ENCODE measurements at places on chromosomes 3 and 15.

DNA sequence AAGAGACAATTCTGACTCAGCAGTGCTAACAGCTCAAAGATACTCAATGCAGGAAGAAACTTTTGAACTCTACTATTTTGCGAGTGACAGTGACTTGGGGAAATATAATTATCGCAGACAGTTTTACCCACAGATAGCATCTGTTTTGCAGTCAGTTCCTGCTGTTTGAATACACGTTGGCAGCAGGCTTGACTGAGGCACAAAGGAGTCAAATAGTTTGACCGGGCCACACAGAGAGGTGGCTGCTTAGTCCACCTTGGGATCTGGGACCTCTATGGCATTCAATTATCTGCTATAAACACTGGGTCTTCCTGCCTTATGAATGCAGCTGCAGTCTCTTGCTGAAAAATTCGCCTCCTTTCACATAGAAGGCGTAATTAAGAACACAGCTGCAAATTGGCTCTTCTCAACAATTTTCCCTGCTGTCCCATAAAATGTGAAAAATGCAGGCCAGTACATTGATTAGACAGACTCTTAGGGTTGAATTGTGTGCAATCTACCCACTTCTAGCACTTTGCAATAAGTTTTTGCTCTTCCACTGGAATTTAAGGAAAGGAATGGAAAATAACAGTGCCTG lies 56.5 kb downstream of the OTOL1 start:
- no peak for DNase-seq

DNA sequence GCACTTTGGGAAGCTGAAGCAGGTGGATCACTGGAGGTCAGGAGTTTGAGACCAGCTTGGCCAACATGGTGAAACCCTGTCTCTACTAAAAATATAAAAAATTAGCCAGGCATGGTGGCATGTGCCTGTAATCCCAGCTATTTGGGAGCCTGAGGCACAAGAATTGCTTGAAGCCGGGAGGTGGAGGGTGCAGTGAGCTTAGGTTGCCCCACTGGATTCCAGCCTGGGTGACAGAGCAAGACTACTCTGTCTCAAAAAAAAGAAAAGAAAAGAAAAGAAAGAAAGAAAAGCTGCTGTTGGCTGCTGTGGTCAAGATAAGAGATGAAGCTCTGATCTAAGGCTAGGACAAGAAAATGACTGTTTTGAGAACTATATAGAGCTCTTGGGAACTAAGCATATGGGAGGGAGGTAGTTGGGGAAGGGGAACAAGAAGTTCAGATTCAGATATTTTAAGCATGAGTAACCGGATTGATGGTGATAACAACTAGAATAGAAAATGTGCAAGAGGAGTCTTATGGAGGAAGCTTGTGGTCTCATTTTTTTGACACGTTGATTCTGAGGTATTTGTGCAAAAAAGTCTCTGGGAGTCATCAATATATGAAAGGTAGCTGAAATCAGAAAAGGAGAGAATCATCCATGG lies 25.7 kb downstream of the DNAH12 start:
- DNase-seq = peak; percentile 64

DNA sequence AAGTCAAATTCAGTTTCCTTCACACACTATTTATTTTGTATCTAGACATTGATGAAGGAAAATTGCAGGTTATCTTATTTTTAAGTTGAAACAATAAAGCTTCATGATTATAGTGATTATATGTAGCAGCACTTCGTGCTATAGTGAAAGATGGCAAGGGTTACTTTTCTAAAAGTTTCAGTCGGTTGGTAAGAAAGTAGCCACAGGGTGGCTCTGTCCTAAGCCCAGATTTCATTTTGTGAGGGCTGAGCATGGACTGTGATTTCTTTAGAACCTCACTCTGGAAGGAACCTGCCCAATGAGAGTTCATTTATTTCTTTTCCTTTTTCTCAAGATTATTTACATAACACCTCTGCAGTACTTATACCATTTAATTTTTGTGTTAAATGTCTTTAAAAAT lies 66.5 kb downstream of the NME9 start:
- DNase-seq = no peak

DNA sequence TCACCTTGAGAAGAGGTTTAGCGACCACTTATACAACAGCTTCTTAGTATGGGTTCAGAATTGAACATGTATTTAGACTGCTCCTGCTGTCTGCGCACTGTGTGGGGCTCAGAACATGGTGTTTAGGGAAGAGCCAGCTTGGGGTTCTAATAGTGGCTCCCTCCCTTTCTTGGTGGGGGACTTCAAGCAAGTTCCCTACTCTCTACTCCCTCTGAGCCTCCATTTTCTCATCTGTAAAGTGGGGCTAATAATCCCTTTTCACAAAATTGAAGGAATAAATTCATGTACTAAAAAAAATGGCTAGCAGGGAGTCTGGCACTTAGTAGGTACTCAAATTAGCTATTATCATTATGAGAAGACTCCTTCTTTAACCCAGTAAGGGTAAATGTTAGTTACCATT lies 97.5 kb upstream of the SPATA12 start:
- DNase-seq = no peak

DNA sequence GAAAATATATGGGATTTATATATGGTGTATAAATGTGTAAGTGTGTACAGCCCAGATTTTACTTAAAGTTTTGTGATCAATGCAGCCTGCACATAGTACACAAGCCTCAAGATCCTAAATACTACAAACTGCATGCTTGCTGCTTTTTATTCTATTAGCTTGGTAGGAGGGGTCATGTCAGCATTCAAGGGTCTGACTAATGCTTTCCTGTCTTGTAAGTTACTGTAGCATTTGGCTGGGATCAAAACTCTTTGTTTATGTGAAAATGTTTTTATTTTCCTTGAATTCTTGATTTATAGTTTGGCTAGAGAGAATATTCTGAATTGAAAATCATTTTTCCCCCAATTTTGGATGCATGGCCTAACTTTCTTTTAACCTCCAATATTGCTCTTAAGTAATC lies 370.9 kb downstream of the NSUN3 start:
- no peak for DNase-seq

- no peak for DNase-seq
These were observed 41.9 kb upstream of the THBS1 start for GRCh38 chr15:39538936-39539335.

GRCh38 chr15:48433226-48433886 lies 102.1 kb downstream of the DUT start:
- DNase-seq = peak; percentile 63

- no peak for DNase-seq
These were observed 23.7 kb upstream of the TICRR start for GRCh38 chr15:89551550-89551949.

DNA sequence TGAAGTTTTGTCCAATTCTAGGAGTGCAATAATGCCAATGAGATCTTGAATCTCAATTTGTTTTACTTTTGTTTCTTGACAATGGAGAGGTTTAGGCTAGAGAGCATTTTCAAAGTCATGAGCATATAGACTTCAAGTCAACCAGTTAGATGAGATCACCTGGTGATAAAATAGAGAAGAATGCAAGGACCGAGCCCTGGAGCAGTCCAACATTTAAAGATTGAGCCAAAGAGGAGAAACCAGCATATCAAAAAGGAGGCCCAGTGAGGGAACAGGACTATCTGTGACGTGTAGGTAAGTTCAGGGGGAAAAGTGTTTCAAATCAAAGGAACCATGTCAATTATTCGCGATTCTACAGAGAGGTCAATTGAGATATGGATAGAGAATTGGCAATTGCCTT lies 1.7 kb upstream of the PIAS1 start:
- DNase-seq = no peak

GRCh38 chr15:51303462-51303980 lies 34.9 kb downstream of the CYP19A1 start:
- no peak for DNase-seq

GRCh38 chr3:41710646-41711388 lies 251.1 kb downstream of the ULK4 start:
- DNase-seq = peak; percentile 66

- DNase-seq = no peak
These were observed 108.1 kb upstream of the MELTF start for GRCh38 chr3:197137751-197138150.

Data from amniotic epithelial cell (primary cell).